ENCODE measurements at places on chromosomes 16 and 17.

DNA sequence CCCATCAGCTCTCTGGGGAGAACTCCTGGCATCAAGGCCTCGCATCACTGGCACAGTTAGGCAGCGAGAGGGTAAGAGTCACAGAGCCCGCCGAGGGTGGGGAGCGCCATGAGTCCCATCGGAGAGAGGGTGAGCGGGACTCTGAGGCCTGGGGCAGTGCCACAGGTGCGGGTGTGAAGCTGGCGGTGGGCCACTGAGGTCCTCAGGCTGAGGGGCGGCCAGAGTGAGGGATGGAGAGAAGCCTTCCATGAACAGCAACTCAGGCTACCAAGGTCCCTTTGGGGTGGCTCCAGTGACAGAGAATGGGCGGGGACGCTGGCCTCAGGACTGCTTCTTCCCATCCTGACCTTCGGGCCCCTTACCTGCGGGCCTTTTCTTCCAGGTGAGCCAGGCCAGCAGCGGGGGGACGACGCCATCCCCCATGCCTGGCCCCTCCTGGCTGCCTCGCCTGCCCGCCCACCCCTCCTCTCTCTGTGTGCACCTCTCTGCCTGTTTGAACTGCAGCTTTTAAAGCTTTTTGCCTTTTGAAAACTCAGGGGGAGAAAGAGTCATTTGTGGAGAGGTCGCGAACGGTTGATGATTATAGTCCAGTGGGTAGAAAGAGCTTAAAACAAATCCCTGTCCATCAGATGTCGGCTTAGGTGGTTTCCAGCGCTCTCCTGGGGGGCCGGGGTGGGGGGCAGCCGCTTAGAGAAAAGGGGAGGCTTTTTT lies 149.3 kb upstream of the GSE1 start:
- no peak for DNase-seq

GRCh38 chr17:9628509-9628908 lies 16.8 kb upstream of the USP43 start:
- no peak for DNase-seq

DNA sequence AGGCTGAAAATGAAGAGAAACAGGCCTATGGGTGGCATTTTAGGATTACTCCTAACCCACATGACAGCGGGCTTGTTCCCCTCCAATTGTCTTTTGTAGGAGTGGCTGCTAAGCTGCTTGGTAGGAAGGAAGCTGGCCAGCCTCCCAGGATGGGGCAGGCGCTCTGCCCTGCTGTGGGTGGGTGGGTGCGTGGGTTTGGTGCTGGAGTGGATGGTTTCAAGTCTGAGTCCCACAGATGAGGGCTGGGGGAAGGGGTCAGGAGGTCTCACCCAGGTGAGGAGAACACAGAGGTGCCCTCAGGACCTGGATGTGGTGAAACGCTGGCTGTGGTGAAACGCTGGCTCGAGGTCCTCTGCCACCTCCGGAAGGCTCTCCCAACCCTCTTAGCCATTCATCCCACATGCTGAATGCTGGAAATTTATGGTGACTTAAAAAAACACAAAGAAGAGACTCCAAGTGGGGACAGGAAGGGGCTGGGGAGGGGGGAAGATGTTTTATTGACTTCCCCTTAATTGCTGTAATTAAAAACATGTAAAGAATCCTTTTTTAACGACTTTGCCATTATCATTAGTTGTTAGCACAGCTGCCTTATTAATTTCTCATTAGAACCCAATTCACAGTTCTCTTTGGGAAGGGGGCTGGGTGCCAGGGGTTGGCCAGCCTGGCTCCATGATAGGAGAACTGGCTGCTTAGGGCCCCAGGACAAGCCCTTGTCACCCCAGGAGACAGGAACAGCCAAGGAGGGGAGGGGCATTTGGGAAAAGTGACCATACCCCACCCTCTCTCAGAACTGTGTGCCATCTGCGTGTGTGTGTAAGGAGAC lies 153.5 kb upstream of the CDC42EP4 start:
- no peak for DNase-seq

DNA sequence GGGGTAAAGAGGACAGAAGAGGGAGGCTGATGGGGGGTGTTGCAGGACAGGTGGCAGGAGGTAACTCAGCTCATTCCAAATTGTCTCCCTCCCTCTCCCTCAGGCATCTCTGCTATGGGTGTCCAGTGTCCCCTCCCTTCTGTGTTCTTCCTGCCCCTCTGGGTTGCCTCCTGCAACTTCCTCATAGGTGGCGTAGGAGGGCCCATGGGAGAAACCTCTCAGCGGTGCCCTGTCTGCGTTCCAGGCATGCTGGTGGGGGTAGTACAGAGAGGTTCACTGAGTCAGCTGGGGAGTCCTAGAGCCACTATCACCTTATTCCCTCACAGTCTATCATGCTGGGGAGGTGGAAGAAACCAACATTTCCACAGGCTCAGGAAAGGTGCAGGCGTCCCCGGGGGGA lies 14.7 kb upstream of the ODF4 start:
- DNase-seq: no peak

GRCh38 chr16:85466304-85466700 lies 146.8 kb upstream of the GSE1 start:
- DNase-seq: no peak

DNA sequence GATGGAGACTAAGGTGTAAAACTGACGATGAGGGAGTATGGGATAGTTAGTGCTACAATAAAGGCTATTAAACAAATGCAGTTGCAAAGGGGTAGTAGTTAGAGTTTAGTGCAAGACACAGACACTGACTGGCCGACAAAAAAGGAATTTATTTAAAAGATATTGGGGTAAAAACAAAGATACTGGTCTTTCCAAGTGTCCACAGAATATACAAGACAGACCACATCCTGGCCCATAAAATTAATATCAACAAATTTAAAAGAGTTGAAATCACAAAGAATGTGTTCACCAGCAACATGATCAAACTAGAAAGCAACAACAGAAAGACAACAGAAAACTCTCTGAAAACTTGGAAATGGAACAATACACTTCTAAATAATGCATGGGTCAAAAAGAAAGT lies 54.7 kb downstream of the CFDP1 start:
- DNase-seq: no peak

DNA sequence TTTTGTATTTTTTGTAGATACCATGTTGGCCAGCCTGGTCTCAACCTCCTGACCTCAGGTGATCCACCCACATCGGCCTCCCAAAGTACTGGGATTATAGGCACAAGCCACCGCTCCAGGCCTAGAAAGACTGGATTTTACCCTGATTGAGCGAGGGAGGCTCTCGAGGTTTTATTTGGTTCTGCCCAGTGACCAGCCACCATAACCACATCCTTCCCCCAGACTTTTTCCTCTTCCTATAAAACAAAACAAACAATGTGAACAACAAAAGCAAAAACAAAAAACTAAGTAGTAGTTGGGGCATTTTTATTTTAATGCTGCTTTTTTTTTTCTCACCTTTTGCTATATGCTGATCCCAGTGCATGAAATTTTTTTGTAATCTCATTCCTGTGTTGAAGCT lies 509.6 kb downstream of the MAF start:
- no peak for DNase-seq

DNA sequence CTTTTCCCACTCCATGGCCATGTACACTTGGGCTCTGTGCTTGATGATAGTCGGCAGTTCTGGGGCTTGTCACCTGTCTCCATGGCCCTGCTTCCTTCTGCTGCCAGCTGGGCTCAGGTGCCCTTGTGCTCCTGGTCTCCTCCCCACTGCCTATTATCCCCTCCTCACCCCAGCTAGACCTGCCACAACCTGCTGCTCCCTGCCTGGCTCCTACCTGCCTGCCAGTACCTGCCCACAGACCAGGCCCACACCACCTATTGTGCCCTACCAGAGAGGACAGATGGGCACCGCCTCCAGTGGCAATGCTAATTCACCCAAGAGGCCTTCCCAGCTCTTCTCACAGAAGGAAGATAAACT lies 538 bp upstream of the RAPGEFL1 start:
- DNase-seq: no peak

DNA sequence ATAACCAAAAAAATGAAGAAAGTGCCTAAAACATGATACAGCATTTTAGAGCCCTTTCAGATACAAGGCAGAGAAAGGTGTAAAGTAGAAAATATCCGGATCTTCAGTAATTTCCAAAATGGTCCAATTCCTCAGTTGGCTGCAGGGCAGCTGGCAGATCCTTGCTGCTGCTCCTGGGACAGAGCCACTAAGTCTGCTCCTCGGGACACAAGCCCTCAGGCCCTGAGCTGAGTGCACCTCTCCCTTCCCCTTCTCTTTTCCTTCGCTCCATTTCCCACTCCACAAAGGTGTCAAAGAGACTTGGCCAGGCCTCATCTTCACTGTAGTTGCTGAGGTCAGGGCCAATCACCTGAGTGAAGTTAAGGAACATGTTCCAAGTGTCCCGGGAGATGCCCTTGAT lies 40.5 kb downstream of the DCUN1D3 start:
- DNase-seq: no peak

- DNase-seq: no peak
Observed at GRCh38 chr16:70432723-70433457, 6.0 kb downstream of the ST3GAL2 start.

GRCh38 chr16:70604407-70605282 lies 41.7 kb upstream of the IL34 start:
- DNase-seq: no peak

DNA sequence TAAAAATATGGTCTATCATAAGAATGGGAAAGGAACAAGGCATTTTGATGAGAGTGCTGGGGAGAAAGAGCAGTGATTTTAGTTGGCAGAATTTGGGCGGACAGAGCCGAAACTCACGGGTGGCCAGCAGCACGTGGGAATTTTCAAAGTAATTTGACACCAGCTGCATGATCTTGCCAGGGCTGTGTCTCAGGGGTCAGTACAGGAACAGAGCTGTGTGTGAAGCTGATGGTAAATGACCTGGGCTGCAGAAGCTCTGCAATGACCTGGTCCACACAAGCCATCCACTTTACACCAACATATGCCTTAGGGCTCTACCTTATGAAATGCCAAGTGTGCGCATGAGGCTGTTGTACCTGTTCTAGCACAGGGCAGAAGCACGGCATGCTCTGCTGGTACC lies 112.0 kb downstream of the ZFHX3 start:
- DNase-seq: no peak

DNA sequence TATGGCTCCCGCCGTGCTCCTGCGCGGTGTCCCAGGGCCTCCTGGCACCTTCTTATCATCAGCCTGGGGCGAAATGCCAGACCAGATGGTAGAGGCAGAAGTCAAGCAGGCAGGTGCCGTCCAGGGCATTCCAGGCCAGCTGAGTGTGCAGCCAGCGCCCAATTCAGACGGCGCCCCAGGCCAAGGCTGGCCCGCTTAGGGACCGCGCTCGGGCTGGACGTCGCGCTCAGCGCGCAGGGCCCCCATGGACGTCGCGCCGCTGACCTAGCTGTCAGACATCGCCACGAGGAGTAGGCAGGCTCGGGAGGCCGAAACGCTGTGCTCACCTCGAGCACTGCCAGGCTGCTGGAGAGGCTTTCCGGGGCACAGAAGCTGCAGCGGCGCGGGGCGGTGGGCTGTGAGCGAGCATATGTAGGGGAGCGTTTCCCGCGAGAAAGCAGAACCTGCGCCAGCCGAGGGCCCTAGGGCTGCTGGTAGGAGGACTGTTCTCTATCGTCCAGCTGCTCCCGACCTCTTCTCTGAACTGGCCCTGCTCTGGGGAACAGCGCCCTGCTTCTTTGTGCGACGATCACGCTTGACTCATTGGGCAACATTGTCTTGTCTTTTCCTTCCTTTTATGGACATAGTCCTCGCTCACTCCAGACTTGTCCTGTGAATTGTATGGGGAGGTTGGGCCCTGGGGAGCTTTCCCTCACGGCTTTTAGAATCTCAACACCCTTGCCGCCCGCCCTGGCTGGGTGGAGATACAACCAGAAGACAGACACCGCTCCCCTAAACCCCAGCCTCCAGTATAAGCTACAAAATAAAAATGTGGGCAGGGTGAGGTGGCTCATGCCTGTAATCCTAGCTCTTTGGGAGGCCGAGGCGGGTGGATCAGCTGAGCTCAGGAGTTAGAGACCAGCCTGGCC lies 8.4 kb upstream of the CA4 start:
- no peak for DNase-seq

- no peak for DNase-seq
Observed at GRCh38 chr17:45828171-45828570, 16.5 kb upstream of the SPPL2C start.

DNA sequence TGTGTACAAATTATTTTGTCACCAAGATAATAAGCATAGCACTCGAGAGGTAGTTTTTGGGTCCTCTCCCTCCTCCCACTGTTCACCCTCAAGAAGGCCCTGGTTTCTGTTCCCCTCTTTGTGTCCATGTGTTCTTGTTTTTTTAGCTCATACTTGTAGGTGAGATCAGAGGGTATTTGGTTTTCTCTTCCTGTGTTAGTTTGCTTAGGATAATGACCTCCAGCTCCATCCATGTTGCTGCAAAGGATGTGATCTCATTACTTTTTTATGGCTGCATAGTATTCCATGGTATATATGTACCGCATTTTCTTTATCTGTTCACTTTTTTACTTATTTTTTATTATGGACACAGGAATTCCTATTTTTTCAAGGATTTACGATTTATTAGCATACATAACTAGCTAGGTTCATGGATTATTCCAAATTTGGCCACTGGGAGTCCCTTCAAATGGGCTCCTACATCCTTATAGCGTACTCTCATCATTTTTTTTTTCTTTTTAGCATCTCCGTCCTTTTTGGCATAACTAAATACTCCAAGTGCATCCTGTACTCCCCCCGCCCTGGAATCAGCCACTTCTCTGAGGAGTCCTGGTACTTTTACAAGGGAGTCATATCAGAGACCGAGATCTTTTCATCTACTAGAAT lies 7.3 kb downstream of the TADA2A start:
- DNase-seq: no peak

GRCh38 chr17:32931686-32932085 lies 3.7 kb downstream of the TMEM98 start:
- DNase-seq: no peak

GRCh38 chr16:60271025-60271771 lies 1537.1 kb upstream of the GOT2 start:
- no peak for DNase-seq

GRCh38 chr16:6018848-6019489 lies 921.4 kb upstream of the EEF2KMT start:
- DNase-seq: no peak

DNA sequence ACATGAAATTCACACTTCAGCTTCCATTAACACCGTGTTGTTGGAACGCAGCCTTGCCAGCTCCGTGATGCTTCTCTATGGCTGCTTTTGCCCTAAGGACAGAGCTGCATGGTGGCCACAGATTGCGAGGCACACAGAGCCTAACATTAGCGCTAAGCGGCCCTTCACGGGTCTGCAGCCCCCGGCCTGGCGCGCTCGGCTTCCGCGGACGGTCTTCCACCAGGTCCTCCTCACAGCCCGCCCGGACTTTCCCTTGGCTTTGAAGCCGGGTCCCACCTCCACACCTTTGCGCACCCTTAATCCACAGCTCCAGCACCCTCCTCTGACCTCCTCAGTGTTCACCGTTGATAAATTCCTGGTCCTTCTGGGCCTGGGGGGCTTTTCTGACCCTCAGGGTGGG lies 19.6 kb downstream of the SCGB1C2 start:
- no peak for DNase-seq

- DNase-seq: no peak
Observed at GRCh38 chr16:73054125-73054484, 6.2 kb upstream of the ZFHX3 start.

DNA sequence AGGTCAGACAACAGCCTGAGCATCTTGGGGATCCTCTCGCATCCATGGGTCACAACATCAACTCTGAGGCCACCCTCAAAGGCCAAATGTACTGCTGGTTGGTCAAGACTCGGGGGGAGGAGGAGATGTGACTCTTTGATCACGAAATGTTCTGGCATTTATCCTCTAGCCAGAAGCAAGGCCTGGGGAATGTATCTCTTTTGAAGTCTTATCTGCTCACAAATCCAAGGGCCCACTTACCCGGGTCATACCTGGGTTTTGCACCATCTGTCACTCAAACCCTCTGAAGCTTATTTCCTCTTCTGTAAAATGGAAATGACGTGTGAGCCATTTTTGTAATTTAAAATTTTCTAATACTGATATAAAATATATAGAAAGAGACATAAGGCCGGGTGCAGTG lies 13.2 kb downstream of the CA7 start:
- no peak for DNase-seq
